ENCODE measurements at places on chromosomes 5 and 9.

DNA sequence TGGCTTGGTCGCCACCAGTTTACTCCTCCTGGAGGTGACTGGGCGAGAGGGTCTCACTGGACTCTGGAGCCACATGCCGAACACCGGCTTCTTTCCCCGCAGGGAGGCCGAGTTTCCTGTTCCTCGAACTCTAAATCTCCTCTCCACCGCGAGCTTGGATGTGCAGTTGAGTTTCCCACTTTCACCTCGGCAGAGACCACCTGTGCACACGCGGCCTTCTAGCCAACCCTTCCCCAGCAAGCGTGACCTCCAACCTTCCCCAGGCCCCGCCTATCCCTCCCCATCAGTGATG lies 380.1 kb downstream of the IRX2 start:
- no peak for DNase-seq

GRCh38 chr5:158839638-158840037 lies 260.1 kb downstream of the EBF1 start:
- no peak for DNase-seq

- peak; percentile 54 for DNase-seq
Measured at GRCh38 chr9:114746591-114747346, 59.1 kb downstream of the TNFSF15 start.

GRCh38 chr5:129903466-129904101 lies 681 bp upstream of the CHSY3 start:
- no peak for DNase-seq

DNA sequence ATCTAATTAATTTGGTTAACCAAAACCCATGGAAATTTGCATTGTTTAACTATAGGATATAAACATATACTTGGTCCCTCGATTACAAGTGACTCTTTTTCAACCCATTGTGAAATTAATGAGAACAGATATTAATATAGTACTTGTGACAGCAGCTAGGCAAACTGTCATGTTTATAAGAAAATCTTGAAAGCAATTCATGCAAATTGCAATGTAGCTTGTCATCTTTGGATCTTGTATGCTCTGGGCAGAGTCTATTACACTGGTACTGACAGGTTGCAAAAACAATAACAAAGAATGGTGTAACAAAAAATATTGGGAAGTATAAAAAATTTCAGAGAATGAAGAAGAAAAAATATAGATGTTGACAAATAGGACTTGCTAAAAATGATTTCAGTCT lies 941.0 kb downstream of the DNAH5 start:
- DNase-seq: no peak

- no peak for DNase-seq
Measured at GRCh38 chr9:97575673-97576200, 57.4 kb downstream of the TSTD2 start.

DNA sequence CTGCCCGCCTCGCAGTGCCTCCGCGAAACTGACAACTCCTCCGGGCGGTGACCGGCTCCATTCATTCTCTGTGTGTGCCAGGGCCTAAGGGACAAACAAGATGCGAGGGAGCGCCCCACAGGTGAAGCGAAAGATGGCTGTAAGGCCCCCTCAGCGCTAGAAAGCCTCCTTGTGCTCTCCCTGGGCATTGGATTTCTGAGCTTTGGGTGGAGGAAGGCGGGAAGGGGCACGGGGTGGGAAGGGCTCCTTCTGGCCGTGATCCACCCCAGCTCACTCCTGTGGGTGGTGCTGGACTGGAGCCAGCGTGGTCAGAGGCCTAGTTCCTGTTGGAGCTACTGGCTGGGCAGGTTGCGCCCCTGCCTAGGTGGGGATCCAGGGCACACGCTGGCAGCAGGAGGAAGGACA lies 943 bp downstream of the GALNT12 start:
- DNase-seq: no peak

DNA sequence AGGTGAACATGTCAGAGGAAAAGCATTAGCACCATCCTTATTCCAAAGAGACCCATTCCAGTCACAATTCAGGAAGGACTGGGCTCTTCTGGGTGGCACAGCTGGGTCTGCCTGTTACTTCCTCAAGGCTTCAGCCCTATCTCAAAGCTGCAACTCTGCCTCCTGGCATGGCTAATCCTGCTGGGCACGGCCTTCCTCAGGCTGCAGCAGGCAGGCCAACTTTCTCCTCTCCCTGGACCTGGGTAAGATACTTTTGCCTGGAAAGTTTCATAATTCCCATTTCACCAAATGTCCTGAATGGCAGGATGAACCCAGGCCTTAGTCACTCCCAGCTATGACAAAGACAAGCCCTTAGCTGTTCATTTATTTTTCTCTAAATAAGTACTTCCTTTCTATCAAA lies 50.1 kb downstream of the MACROH2A1 start:
- no peak for DNase-seq

DNA sequence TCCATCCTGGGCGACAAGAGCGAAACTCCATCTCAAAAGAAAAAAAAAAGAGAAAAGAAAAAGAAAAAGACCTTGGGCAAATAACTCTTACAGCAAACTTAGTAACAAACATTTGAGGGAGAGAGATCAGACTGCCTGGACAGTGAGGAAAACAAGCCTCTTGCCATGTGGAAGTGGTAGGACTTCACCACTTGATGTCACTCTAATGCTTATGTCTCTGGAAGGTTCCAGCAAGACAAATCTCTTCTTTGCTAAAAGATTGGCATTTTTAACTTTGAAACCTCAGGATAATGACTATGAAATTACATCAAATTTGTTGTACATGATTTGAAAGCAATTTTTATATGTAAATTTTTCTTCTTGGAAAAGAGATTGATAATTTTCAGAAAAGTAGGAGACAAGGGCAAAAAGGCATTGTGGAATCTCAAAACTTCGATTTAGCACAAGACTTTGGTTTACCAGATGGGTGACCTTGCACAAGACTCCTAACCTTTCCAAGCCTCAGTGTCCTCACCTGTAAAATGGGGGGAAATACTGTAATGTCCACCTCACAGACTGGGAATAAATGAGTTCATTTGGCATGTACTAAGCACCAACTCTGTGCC lies 5.4 kb downstream of the ACTL7B start:
- DNase-seq: no peak

DNA sequence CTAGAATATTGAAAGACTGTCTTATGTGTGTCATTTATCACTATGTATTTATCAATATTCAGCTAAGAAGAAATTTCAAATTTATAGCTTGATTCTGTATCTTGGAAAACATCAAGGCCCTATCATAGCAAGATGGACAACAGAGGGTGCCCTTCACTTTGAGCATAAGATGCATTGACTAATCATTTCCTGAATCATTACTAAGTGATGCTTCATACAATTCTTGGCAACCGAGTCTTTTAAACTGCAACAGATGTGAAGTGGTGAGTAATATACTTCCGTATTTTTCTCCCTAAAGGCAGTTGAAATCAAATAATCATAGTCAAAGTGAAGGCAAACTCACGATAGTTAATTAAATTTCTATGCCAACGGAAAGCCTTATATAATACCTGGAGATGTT lies 318.6 kb upstream of the RGMB start:
- peak; percentile 95 for DNase-seq

DNA sequence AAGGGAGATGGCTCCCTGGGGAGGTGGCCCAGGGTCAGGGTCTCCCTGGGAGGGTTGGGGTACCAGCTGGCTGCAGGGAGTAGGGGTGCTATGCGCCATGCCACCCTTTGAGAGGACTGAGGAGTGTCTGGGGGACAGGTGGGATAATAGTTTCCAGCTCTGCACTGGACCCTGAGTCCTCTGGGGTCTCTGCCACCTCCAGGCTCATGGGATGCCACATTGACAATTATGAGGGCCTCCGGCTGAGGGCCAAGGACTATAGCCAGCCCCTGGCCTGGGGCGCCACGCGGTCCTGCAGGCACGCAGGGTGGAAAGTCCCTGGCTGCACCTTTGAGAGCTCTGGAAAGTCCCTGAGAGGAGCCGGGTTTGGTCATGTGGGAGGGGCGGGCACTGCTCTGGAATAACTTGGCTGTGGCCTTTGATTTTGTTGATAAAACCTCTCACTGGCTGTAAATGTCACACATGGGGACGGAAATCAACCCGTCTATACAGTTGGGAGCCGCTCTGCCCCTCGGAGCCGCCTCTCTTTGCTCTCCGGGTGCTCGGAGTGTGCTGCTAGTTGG lies 16.0 kb downstream of the TRAF2 start:
- DNase-seq: peak; percentile 31

DNA sequence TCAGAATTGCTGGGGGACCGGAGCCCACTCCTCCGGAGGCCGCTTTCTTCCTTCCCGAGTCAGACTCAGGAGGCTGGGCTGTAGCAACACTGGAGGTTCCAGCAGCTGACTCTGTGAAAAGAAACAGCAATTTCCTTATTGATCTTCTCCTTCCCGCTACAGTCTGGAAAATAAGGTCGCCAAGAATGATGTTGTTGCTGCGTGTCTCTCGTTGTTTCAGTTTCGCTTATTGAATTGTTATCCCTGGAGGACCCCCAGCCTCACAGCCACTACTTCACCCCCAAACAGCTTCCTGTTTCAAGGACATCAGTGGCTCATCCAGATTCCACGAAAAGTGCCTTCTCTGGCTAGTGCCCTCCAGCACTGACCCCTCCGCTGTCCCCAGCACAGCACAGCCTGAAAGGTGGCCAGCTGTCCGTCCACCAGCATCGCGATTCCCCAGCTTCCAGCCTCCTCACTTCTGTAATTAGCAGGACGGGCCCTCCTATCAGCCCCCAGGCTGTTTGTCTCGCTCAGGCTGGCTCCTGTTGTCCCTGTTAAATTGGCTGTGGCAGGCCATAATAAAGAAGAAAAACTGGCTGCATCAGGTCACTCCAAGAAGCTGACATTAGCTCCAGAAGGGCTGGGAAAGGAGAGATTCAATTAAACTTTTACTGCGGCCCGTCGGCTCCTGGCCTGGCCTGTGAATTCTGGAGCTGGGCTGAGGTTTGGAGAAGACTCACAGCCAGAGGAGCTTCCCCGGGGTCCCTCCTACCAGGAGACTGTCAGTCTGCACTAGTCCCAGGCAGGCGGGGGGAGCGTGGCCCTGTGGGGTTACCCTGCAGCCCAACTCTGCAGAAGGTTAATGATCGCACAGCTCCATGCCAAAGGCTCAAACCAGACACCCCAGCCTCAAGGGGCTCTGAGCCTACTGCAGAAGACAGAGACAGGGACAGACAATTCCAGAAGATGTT lies 40.5 kb downstream of the OLFM1 start:
- DNase-seq: no peak

DNA sequence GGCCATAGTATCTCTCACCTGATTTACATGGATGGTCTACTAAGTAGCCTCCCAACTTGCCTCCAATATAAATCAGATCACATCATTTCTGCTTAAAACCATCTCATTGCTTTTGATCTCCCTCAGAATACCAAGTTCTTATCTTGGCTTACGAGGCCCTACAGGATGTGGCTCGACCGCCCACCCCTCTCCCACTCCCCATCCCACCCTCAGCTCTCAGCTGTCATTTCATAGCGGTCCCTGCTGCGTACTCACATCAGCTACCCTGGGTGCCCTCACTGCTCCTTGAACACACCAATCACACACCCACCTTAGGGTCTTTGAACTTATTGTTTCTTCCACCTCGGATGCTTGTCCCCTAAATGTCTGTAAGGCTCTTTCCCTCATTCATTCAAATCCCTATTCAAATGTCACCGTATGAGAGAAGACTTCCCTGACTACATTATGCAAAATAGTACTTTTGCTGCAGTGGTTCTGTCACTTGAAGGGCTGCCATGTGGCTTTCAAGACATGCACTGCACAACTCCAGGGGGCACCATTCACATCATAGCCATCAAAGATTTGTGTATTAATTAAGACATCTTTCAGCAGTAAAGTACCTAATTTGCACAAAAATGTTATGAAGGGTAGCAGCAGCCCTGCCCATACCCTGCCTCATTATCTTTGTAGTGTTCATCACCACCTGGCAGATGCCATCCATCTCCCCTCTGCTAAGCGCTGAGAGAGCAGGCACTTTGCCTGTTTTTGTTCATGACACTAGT lies 171.1 kb downstream of the ENC1 start:
- DNase-seq: no peak

DNA sequence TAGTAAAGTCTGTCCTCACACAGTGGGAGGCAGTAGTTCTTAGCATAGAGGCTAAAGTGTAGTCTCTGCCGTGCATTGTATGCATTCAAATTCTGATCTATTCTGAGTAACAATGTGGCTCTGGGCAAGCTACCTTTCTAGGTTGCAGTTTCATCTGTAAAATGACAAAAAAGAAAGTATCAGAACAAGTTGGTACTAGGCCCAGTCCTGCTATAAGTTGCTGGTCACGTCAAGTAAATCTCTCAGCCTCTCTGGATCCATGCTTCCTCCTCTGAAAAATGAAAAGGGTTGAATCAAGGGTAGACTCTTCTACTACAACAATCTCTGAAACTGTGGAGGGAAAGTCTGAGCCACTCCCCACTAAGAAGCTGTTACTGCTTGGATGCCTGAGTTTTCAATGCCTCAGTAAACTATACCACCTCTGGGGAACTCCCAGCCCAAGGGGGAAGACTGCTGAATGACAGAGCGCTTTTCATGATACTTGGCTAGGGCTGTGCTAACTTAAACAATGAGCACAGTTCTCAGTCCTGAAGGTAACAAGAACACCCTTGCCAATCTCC lies 34.5 kb upstream of the SPARC start:
- no peak for DNase-seq

DNA sequence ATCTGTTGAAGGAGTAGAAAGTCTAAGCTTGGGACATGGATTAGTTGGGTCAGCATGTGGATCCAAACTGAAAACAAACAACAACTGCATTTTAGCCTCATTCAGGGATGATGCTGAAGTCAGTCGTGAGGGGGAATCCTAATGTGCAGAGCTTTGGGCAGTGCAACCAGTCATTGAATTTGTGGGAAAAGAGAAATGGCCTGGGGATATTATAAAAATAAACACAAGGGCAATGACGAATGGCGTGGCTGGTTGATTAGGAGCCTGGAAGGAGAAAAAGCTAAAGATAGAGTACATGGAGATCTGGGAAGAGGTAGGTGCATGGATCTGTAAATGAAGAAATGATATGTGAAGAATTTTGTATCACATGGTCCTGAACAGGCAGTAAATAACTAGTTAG lies 477.6 kb downstream of the TLE1 start:
- no peak for DNase-seq

GRCh38 chr9:20831028-20831427 lies 147.0 kb downstream of the FOCAD start:
- no peak for DNase-seq

DNA sequence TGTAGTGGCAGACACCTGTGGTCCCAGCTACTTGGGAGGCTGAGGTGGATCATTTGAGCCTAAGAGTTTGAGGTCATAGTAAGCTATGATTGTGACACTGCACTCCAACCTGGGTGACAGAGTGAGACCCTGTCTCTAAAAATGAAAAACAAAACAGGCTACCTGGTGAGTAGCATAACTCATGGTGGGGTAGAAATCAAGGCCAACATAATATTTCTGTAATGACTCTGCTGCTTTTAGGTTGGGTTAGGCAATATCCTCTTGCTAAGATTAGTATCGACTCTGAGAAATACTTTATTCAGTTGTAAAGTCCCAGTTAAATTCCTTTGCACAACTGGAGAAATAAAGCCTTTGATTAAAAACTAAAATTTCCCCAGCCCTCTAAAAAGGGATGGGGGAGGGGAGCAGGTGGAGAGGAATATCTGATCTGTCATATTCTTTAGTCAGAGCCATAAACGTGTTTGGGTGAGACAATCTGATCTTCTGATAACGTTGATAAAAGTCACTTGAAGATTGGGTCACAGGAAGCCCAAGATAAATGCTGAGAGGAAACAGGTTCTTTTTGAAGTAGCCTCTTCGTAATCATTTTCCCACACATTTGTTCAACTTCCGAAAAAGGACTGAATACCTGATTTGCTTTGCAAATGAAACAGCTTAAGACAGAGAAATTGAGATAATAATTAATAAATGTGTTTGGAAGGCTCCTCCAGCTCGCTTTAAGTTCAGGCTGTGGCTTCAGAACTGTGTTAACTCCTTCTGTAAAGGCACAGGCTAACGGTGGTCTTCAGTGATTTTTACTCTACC lies 14.9 kb downstream of the IL4 start:
- no peak for DNase-seq

GRCh38 chr5:53319315-53319714 lies 161.1 kb upstream of the FST start:
- no peak for DNase-seq

All from stromal cell of bone marrow (primary cell).